Pons (tissue), 1 donor: ENCODE measurements at places on chromosomes 7 and 10.

DNA sequence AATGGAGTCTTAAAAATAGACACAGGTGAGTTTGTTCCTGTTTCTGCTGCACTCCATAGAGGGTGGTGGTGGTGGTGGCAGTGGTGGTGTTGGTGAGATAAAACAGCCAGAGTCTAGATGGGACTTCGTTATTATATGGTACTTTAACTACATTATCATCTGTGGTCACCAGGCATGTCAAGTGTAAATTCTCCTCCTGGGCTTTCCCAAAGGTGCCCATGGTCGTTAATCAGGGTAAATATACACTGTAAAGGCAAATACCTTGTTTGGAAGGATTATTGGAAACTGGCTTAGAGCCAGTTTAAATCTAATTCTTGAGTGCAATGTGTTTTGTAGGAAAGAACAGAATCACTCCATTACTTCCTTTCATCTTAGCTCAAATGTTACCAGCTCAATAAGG is 21.5 kb upstream of the COMMD3 start:
- DNase-seq: no peak

GRCh38 chr7:45268013-45268412 is 110.4 kb downstream of the RAMP3 start:
- no peak for DNase-seq

- no peak for DNase-seq
These were observed 8.0 kb upstream of the TNRC18 start for GRCh38 chr7:5431560-5432015.

GRCh38 chr10:127043301-127043700 is 138.1 kb downstream of the DOCK1 start:
- DNase-seq: no peak

DNA sequence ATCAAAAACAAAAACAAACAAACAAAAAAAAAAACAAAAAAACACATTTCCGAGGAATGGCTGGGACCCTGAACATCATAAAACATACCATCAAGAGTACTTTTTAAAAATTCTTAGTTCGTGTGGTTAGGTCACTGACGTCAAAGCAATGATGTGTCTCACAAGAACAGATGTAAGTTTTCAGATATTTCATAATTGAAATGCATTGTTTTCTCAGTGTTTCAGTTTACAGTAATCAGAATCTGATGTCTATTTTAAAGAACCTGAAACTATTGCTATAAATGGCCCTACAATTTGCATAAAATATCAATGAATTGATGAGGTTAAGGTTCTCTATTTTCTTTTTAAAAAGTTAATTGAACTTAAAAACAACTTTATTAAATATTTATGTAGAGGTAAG is 103.7 kb upstream of the HGF start:
- DNase-seq: no peak

DNA sequence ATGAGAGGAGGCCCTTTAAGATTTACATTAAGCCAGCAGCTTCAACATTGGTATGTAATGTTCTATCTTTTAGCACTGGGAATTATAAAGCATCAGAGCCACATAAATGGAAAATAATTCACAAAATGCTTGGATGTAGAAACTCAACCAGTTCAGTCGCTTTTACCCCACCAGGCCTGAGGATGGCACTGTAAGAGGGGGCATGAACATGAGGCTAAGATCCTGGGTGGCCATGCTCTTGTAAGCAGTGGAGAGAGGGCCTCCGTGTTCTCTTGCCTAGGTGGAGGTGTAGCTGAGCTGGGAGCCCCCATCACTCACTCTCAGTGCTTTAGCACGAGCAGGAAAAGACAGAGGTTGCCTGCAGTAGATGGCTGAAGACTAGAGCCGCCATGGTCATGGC is 238.8 kb downstream of the FANK1 start:
- no peak for DNase-seq

GRCh38 chr10:29612657-29613056 is 22.1 kb downstream of the SVIL start:
- no peak for DNase-seq

DNA sequence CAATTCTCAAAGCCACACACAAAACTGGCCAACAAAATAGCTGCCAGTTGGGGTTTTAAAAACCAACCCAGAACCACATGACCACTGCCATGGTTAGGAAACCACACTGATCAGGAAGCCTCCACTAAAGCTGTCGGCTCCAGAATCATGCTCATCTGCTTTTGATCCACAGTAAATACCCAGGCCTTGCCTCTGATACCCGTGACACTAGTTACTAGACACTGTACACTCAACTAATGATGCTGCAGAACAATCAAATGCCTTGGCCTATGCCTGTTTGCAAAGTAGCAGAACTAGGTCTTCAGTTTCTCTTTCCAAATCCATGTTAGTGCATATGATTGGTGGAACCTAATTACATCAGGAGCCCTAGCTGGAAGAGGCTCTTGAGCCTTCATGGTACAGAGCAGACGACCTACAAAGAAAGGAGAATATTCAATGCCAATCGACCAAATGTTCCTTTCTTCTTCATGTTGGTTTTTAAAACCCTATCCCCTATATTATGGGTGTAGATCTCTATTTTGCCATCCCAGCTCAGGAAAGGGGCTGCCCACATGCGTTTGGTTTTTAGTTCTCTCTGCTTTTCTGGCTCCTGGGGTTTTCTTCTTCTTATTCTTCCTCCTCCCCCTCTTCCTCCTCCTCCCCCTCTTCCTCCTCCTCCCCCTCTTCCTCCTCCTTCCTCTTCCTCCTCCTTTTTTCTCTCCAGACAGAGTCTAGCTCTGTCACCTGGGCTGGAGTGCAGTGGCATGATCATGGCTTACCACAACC is 76.6 kb downstream of the CNNM2 start:
- no peak for DNase-seq

GRCh38 chr7:39306016-39306570 is 260.1 kb upstream of the YAE1 start:
- DNase-seq: no peak

- peak; percentile 38 for DNase-seq
These were observed 24.0 kb downstream of the ZPBP start for GRCh38 chr7:50068850-50069551.

DNA sequence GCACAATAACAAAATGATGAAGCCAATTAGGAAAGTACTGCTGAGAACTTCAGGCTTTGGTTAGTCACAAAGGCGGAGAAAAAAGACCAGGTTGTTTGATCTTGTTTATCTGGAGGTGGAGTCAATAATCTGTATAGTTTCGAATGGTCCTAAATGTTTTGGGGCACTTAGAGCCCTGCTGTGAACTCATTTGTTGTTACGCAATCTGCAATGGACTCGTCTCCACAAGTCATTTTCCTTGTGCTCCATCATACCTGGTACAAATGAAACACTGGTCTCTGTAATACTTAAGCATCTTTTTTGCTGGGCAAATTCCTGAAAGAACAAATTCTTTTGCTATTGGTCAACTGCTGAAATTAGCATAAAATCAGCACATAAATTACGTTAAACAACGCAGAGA is 430.5 kb downstream of the GATA3 start:
- no peak for DNase-seq

GRCh38 chr7:116258734-116259133 is 48.4 kb downstream of the TES start:
- peak; percentile 73 for DNase-seq

GRCh38 chr10:84626397-84627087 is 298.2 kb downstream of the CCSER2 start:
- DNase-seq: no peak

DNA sequence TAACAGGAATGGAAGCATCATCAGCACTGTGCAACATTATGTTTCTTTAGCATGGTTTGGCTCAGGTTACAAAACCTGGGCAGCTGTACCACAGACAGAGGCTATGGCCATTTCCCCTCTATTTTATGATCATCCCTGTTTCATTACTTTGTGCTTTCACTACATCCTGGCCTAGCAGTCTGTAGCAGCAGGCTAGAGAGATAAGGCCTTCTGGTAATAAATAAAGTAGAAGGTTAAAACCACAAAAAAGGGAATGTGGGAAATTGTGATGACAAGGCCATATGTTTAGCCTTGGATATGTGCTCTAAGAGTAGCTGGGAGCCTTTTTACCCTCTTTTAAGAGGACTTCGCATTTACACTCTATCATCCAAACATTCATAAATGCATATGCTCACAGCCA is 266.2 kb upstream of the PHF14 start:
- DNase-seq: no peak

- no peak for DNase-seq
These were observed 26.2 kb upstream of the INPP5A start for GRCh38 chr10:132511121-132512051.

- DNase-seq: no peak
These were observed 15.6 kb upstream of the LRRC17 start for GRCh38 chr7:102897211-102897631.

- peak; percentile 52 for DNase-seq
These were observed 74.7 kb downstream of the ABCA13 start for GRCh38 chr7:48245751-48246472.
